ENCODE measurements at places on chromosomes 13 and 19.

GRCh38 chr19:37127999-37128820 is 44.3 kb downstream of the ZNF585A start:
- no peak for DNase-seq

GRCh38 chr19:2538096-2538757 is 62.3 kb downstream of the GADD45B start:
- no peak for DNase-seq

DNA sequence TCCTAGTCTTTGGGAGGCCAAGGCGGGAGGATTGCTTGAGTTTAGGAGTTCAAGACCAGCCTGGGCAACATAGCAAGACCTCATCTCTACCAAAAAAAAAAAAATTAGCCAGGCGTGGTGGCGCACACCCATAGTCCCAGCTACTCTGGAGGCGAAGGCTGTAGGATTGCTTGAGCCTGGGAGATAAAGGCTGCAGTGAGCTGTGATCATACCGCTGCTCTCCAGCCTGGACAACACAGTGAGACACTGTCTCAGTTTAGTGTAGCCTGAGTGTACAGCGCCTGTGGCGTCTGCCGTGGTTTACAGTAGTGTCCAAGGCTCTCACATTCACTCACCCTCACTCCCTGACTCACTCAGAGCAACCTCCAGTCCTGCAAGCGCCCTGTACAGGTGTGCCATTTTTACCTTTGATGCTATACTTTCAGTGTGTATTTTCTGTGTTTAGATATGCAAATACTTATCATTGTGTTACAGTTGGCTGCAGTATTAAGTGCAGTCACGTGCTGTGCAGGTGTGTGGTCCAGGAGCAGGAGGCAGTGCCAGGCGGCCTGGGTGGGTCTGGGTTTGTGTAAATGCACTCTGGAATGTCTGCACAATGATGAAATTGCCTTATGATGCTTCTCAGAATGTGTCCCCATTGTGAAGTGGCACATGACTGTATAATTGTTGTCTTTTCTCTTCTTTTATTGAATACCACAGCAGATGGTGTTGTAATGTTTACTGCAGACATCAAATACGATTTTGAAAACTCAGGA is 36.1 kb upstream of the DCUN1D2 start:
- no peak for DNase-seq

DNA sequence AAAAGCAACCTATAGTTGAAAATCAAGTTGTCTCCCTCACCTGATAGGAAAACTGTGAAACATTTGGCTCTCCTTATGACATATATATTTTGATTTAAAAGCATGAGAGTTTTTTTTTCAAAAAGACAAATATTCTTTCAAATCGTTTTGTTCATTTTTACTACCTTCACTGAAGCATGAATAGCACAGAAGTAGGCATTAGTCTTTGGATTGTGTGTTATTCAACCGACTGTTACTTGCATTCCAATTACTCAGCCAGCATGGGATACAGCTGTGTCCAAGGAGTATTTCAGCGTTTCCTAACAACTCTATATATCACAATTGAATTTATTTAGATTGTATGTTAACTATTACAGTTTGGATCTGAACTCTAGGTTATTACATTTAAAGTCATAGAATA is 135.2 kb downstream of the PCDH9 start:
- DNase-seq = no peak

DNA sequence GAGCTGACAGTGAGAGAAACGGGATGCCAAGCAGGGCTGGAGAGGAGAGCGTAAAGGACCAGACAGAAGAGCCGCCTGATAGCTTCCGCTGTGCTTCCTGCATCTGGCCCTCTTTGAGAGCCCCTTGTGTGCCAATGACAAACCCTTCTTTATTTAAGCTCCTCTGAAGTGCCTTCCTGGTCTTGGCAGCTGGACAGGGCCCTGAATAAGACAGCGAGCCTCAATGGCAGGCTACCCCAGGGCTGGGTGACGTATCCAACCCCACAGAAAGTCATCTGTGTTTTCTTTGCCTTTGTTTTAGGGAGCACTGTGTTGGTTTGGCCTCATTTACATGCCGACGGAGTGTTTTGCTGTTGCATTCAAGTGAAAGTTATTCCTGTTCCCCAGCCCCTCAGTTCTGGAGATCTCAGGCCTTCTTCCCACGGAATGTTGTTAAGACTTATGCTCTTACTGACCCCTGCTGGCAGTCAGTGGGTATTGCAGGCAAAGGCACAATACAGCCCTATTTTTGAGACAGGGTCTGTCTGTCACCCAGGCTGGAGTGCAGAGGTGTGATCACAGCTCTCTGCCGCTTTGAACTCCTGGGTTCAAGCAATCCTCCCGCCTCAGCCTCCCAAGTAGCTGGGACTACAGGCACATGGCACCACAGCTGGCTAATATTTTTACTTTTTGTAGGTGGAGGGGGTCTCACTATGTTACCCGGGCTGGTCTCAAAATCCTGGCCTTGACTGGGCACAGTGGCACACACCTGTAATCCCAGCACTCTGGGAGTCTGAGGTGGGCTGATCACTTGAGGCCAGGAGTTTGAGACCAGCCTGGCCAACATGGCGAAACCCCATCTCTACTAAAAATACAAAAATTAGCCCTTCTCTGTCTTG is 16.8 kb downstream of the CCL25 start:
- DNase-seq = no peak

- DNase-seq = no peak
These were observed 4.5 kb upstream of the FCGRT start for GRCh38 chr19:49507803-49508494.

DNA sequence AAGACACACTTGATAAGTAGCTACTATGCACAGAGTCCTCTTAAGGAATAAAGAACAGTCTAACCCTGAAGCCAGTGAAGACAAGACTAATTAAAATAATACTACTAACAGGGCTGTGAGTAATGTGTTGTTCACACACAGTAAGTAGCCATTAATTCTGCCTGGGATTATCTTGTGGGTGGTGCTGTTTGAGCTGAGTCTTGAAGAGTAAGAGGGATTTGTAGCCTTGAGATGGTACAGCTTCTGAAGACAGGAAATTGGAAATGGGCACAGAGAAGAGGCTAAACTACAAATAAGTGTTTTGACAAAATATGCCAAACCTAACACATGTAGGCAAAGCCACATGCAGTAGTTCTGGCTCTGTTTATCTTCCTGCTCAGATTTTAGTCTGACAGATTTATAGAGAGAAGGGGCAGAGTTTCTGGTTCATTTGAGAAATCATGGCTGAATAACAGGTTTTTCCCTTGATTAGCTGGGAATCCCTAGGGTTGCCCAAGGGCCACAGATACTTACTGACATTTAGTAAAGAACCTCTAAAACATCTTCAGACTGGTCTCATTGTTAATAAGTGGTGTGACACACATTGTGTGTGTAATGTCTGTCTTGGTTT is 38.0 kb downstream of the ITGBL1 start:
- DNase-seq = no peak

- DNase-seq = peak; percentile 94
These were observed 7.7 kb downstream of the ARHGAP45 start for GRCh38 chr19:1074544-1075283.

- DNase-seq = no peak
These were observed 329.2 kb downstream of the DLEU7 start for GRCh38 chr13:50514249-50514648.

DNA sequence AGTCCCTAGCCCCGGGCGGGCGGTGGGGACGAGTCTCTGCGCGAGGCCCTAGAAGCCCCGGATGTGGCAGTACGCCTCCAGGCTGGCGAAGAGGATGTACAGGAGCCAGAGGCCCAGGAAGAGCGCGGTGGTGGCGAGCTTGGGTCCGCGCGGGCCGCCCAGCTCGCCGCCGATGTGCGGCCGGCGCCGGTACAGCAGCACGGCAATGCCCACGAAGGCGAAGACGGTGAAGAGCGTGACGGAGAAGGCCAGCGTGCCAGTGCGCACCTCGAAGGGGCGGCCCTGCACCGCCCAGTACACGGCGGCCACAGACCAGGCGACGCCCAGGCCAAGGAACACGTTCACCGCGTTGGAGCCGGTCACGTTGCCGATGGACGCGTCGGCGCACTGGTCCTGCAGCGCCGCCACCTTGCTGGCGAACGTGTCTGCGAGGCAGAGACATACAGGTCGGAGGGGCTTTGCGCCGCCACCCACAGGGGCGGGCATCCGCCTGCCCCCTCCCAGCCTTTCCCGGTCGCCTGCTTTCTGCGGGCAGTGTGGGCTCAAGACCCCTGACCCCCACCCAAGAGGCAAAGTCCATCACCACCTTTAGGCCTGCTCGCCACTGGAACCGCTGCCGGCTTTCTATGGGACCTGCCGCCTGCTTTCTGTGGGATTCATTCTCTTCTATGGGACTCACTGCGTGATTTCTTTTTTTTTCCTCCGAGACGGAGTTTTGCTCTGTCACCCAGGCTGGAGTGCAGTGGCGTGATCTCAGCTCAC is 10.9 kb upstream of the MEIS3 start:
- no peak for DNase-seq

GRCh38 chr13:61417086-61417570 is 1.5 kb upstream of the PCDH20 start:
- no peak for DNase-seq

DNA sequence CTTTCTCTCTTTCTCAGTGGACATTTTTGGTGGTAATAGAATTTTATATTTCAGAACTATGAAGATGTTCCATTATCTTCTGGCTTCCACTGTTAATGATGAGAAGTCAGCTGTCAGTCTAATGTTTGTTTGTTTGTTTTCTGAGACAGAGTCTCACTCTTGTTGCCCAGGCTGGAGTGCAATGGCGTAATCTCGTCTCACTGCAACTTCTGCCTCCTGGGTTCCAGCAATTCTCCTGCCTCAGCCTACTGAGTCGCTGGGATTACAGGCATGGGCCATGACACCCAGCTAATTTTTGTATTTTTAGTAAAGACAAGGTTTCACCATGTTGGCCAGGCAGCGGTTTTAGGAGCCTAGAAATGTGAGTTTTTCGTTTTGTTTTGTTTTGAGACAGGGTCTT is 4.7 kb downstream of the ZNF317 start:
- DNase-seq = no peak

GRCh38 chr19:22595918-22596341 is 38.2 kb upstream of the ZNF492 start:
- DNase-seq = no peak

- DNase-seq = no peak
These were observed 391.9 kb downstream of the DLEU7 start for GRCh38 chr13:50451609-50452008.

GRCh38 chr13:106109391-106109791 is 426.1 kb downstream of the EFNB2 start:
- no peak for DNase-seq

- DNase-seq = no peak
These were observed 527.1 kb downstream of the FGF9 start for GRCh38 chr13:22198001-22198400.

- no peak for DNase-seq
These were observed 89.8 kb downstream of the KDM4B start for GRCh38 chr19:5058521-5059212.

- DNase-seq = no peak
These were observed 18.4 kb upstream of the ITM2B start for GRCh38 chr13:48214519-48215121.

DNA sequence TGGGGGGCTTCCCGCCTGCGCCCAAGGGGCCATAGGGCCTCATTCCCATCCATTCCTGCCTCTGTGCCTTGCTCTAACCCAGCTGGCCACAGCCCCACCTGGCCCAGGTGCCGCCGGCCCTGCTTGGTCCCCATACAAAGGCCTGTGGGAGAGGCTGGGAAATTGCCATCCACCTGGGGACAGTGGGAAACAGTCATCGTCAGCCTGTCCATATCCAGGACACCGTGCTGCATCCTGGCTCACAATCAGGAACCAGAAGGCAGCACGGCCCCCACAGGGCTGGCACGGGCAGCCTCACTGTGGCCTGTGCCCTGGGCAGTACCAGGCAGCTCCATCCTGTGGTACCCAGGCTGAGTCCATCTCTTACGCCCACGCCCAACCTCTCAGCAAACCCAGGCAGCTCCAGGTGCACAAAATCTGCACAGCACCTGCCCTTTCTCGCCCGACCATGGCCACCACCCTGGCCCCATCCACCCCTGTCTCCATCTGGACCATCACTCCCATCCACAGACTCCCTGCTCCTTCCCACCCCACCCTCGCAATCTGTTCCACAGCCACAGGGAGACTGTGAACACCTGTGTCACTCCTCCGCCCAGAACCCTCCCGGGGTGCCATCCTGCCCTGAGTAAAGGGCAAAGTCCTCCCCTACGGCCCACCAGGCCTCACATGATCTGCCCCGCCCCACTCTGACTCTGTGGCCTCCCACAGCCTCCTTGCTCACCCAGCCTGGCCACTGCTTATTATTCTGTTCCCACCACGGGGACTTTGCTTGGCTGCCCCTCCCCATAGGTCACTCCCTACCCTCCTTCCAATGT is 21.1 kb upstream of the FBXO27 start:
- DNase-seq = no peak

DNA sequence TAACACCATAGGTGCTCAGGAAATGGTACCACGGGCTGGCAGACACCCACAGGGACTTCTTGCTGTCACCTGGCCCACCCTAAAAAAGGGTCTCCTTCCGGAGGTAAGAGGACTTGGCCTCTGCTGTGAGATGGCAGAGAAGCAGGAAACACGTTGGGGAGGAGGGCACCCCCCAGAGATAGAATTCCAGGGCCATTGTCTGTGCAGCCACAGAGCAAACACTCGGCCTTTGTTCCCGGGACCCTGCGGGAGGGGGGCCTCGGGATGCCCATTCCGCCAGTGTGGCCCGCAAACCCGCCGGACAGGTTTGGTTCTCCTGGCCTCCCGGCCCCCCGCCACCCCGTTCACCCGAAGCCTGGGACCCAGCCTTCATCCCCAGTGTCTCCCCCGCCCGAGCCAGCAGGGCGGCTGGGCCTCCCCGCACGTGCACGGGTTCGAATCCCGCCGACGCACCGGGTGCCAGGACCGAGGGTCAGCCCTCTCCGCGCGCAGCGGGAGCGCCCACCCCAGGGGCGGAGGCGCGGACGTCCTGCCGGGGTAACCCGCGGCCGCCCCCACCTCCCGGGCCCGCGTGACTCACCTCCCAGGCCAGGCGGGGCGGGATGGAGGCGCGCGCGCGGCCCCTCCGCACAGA is 714 bp downstream of the PLPP2 start:
- DNase-seq = no peak

DNA sequence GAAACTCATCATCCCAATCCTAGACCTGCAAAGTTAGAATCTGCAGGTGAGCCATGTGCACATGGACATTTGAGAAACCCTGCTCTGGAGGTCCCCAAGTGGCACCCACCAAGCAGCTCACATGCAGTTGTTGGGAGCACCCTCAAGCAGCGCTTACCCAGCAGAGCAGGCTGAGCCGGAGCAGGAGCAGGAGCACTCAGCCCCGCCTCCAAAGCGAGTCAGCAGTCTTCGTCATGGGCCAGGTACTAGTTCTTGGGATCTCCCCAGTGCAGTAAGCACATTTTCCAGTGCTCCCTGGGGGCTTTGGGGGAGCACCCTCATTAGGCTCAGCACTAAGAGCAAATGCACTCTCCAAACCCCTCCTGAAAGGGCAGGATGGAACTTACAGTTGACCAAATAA is 572.7 kb downstream of the IRS2 start:
- no peak for DNase-seq

Data from CD8-positive, alpha-beta memory T cell (primary cell).